Activated gamma-delta T cell treated with anti-CD3 and anti-CD28 coated beads, Interleukin-2, amount 50 U/mL, for 16 hours (primary cell): ENCODE measurements at places on chromosomes 1 and 21.

- no peak for DNase-seq
Measured at GRCh38 chr1:229147072-229147471, 123.8 kb upstream of the RAB4A start.

- DNase-seq = no peak
Measured at GRCh38 chr1:204971517-204972336, 71.3 kb upstream of the CNTN2 start.

- no peak for DNase-seq
Measured at GRCh38 chr21:41447356-41447755, 21.3 kb downstream of the MX1 start.

DNA sequence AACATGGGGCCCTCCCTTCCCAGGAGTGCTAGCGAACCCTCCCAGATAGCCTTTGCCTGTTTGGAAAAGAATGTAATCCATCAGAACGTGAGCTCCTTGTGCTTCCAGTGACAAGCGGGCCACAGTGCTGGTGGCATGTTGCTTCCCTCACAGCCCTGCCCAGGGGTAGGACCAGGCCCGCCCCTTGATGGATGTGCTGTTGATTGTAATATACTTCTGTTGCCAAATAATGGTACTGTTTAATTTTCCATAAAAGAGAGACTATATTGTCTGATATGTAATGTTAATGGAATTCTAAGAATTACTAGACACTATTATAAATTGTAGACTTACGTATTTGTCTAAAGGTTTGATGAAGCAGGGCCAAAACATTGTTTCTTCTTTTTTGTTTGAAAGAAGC lies 16.4 kb downstream of the ATP5PO start:
- DNase-seq = no peak
